Activated T-helper 2 cell treated with anti-CD3 and anti-CD28 coated beads, Interferon-gamma antibody, Interleukin-2, Interleukin-4, amounts not matched to agents 10 μg/mL and 5 μg/mL and 100 μg/mL, durations not matched to agents 14 hours and 24 hours and 36 hours (primary cell): ENCODE measurements at places on chromosomes 7 and 10. TPM values are rescaled to one million over a fixed set of nuclear protein-coding genes. Genes with fewer than 3 reads are reported as not detected.
A peak's percentile ranks its signal among the peaks of the same experiment; 100 is the strongest.

Gene FEZF1
- not detected in 2 replicates for total RNA-seq

DNA sequence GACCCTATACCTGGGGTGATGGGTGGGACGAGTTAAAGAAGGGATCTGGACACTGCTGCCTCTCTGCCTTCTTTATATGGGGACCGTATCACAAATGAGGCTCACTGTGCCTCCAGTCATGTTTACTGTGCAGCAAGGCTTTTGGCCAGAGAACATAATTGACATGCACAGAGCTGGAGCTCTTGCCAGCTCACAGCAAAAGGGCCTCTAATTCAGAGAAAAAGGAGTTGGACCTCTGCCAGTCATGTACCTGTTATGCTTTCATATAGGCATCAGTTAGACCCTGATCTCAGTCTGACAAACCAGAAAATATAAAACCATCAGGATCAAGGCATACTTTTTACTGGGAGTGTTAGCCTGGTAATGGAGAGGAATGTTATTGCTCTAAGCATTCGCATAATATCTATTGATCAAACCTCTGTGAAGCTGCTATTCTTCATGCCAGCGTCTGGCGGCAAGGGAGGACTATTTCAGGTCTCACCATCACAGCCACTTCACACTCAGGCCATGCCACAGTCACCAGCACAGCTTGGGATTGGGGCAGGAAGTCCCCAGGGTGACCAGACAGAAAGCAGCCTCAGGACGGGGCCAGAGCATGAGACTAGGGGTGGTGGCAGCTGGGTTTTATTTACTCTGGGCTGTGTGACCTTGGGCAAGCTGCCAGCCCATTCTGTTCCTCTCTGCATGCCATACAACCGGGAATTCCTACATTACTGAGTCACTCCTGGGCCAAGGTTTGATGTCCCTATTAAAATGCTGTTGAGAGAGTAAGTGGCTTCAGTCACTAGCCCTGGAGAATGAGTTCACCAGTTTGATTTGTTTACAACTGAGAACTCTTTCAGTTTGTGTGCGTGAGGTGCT is 90.1 kb downstream of the NPSR1 start:
- no peak overlapping the region for H3K4me3 ChIP-seq
- no peaks in the 10 kb centered on the region for H3K4me1 ChIP-seq
- no peak overlapping the region for H3K27ac ChIP-seq

GRCh38 chr10:3658766-3659165 is 126.2 kb downstream of the KLF6 start:
- H3K27ac ChIP-seq: no peak overlapping the region
- H3K4me3 ChIP-seq: no peak overlapping the region

DNA sequence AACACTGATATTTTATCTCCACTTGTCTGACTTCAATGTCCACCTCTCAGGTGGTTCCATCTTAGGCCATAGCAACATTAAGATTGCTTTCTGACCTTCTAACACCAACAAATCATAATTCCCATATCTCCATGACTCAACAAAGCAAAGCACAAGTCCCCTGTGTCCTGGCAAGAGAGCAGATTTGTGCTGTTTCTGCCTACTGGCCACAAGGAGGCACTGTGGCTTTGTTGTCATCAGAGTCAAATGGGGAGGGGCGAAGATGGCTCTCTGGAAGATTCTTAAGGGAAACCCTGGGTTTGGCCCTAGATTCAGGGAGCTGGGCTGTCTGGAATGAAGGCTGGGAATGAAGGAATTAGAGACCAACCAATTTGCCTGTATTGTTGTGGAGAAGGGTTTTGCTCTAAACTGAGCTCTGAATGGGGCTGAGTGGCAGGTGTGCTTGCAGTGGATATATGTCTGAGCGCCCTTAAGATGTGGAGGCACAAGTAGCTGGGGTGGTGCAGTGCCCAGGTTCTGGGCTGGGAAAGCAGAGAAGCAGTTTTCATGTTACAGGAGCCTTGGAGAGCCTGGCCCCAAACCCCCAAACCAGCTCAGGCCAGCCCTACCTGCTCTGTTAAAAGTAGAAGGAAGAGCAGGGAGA is 154.8 kb upstream of the PRSS58 start:
- H3K27me3 ChIP-seq: peaks cover 4% of the 10 kb centered on the region
- no peak overlapping the region for H3K4me3 ChIP-seq
- no peak overlapping the region for H3K27ac ChIP-seq
- DNase-seq: no peak

DNA sequence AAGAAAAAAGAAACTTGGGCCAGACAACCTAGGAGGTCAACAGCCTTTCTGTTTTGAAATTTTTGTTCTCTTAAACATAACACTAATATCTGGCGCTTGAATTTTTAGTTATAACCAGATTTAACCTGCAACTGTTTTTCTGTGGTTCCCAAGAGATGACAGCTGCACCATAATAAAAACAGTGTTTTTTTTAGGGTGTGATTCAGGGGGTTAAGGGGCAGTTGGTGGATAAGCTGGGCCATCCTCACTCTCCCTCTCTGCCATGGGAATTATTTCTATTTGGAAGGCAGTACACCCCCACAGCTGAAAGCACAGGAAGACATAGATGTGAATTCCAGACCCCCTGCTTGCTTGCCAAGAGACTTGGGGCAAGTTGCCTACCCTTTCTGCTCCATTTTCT is 20.1 kb upstream of the TM9SF3 start:
- H3K4me3 ChIP-seq: no peak overlapping the region
- no peaks in the 10 kb centered on the region for H3K36me3 ChIP-seq
- H3K4me1 ChIP-seq: peaks cover 1% of the 10 kb centered on the region
- DNase-seq: no peak
- no peak overlapping the region for H3K27ac ChIP-seq

DNA sequence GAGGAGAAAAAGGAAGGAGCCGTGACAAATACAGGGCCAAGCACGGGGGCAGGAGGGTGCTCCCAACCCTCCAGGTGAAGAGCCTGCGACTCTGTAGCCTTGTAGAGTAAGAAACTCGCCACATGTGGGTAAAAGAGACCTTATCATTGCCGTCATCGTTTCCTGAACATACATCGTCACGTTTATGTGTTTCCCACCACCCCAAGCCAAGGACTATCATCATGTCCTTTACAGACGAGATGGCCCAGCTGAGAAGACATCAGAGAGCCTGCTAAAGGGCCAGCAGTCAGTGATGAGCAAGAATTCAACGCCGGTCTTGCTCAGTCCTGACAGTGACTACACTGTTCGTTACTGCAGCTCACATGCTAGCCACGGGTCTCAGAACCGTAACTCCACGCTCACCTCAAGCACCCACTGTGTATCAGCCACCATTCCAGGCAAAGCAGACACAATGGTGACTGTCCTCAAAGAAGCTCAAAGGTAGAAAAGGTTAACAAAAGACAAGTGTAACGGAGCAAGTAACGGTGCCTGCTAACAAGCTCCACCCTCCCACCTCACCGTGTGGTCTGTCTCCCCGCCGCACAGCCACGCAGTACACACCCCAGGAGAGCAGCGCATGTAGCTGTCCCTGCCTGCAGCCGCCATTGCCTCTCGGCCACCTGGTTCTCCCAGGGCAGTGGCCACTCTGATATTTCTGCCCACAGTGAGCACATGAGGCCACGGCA is 147.8 kb downstream of the MAD1L1 start:
- H3K36me3 ChIP-seq: peaks cover 3% of the 10 kb centered on the region
- no peak for DNase-seq
- no peak overlapping the region for H3K27ac ChIP-seq
- no peak overlapping the region for H3K4me3 ChIP-seq

DNA sequence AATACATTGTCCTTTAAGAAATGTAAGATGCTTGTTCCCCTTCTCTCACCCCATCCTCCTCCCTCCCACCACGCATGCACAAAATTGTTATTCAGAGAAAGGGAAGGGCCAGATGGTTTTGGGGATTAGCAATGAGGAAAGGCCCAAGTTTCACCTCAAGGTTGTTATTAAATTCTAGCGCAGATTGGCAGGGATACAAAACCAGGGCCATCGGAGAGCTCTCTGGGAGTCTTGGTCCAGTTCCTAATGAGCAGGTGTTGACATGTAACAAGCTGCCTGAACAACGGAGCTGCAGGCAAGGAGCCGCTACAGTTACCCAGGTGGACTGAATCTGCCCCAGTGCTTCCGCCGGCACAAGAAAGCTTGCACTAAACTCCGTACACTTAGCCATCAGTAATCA is 9.7 kb upstream of the ANK3 start:
- H3K4me3 ChIP-seq: no peak overlapping the region
- H3K4me1 ChIP-seq: peaks cover 8% of the 10 kb centered on the region

Gene LRRC17
- 0.18 TPM in 1 of 2 replicates, not detected in the other for total RNA-seq

GRCh38 chr10:85187047-85187446 is 858.7 kb downstream of the CCSER2 start:
- H3K4me3 ChIP-seq: no peak overlapping the region
- no peaks in the 10 kb centered on the region for H3K36me3 ChIP-seq
- no peak for DNase-seq
- H3K27me3 ChIP-seq: no peaks in the 10 kb centered on the region

Gene TMEM184A
- total RNA-seq: 0.23 TPM in 1 of 2 replicates, not detected in the other

GRCh38 chr7:127525866-127526480 is 59.4 kb downstream of the GCC1 start:
- no peak for DNase-seq
- H3K4me1 ChIP-seq: no peaks in the 10 kb centered on the region
- no peak overlapping the region for H3K27ac ChIP-seq
- peaks cover 27% of the 10 kb centered on the region for H3K27me3 ChIP-seq
- no peak overlapping the region for H3K4me3 ChIP-seq

DNA sequence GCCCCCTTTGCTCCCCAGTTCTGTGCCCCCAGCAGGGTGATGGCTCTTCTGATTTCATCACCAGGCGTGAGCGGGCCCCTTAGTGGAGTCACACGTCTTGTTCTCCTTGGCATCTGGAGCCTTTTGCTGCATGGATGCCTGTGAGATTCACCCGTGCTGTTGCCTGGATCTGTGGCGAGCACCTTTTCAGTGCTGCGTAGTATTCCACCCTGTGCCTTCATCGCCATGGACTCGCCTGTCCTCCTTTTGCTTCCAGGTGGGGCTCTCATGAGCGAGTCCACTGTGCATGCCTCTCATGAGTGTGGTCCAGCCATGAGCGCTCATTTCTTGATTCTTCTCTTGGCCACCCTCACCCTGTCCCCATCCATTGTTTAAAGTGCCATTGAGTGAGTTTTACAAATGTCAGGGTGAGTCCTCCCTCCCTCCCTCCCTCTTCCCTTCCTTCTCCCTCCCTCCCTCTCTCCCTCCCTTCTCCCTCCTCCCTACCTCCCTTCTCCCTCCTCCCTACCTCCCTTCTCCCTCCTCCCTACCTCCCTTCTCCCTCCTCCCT is 44.0 kb downstream of the UNCX start:
- H3K4me1 ChIP-seq: no peaks in the 10 kb centered on the region
- H3K27me3 ChIP-seq: no peaks in the 10 kb centered on the region
- no peaks in the 10 kb centered on the region for H3K36me3 ChIP-seq
- no peak overlapping the region for H3K4me3 ChIP-seq
- H3K27ac ChIP-seq: no peak overlapping the region

Gene TMUB1
- 57.4 and 60.8 TPM in 2 replicates for total RNA-seq

GRCh38 chr10:53109320-53109719 is 336.7 kb upstream of the MBL2 start:
- no peak overlapping the region for H3K4me3 ChIP-seq
- H3K4me1 ChIP-seq: no peaks in the 10 kb centered on the region
- no peaks in the 10 kb centered on the region for H3K27me3 ChIP-seq
- no peak for DNase-seq
- H3K27ac ChIP-seq: no peak overlapping the region

GRCh38 chr10:93816123-93816747 is 58.5 kb downstream of the LGI1 start:
- peaks cover 34% of the 10 kb centered on the region for H3K27me3 ChIP-seq
- H3K4me1 ChIP-seq: peaks cover 3% of the 10 kb centered on the region
- H3K4me3 ChIP-seq: no peak overlapping the region
- no peaks in the 10 kb centered on the region for H3K36me3 ChIP-seq

DNA sequence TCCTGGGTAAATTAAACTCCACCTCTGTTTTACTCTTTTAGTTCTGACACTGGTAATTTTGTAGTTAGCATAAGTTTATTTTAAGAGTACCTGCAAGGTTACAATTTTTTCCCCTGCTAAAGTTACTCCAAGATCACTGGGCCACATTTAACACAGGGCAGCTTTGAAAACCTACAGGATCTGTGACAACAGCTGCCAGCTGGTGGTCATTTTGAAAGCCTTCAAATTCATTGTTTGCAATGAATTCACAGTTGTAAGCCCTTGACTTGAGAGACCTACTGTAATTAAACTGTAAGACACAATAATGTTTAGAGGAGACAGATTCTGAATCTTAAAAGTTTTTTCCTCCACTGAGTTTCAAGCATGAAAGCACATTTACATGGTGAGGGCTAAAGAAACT is 129.6 kb downstream of the CNOT4 start:
- H3K36me3 ChIP-seq: no peaks in the 10 kb centered on the region
- H3K27me3 ChIP-seq: no peaks in the 10 kb centered on the region
- no peak for DNase-seq
- no peak overlapping the region for H3K4me3 ChIP-seq
- no peak overlapping the region for H3K27ac ChIP-seq

DNA sequence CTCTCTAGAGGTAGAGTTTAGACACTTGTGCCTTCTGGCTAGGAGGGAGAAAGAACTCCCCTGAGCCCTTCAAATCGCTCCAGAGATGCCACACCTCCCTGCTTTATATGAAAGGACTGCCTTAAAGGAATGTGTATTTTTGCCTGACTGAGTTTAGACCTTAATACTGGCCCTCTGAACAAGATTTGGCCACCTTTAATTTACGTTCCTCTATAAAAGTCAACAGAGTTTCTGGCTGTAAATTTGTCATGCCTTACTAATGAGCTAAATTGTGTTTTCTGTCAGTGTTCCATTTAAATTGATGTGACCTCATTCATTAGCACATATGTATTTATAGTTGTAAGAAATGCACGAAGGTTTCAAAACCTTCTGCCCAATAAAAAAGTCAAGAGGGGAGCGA is 48.0 kb downstream of the SEMA3C start:
- no peak overlapping the region for H3K27ac ChIP-seq
- H3K4me1 ChIP-seq: no peaks in the 10 kb centered on the region
- H3K4me3 ChIP-seq: no peak overlapping the region
- no peaks in the 10 kb centered on the region for H3K36me3 ChIP-seq
- DNase-seq: no peak

Gene SP8
- total RNA-seq: not detected in 2 replicates

DNA sequence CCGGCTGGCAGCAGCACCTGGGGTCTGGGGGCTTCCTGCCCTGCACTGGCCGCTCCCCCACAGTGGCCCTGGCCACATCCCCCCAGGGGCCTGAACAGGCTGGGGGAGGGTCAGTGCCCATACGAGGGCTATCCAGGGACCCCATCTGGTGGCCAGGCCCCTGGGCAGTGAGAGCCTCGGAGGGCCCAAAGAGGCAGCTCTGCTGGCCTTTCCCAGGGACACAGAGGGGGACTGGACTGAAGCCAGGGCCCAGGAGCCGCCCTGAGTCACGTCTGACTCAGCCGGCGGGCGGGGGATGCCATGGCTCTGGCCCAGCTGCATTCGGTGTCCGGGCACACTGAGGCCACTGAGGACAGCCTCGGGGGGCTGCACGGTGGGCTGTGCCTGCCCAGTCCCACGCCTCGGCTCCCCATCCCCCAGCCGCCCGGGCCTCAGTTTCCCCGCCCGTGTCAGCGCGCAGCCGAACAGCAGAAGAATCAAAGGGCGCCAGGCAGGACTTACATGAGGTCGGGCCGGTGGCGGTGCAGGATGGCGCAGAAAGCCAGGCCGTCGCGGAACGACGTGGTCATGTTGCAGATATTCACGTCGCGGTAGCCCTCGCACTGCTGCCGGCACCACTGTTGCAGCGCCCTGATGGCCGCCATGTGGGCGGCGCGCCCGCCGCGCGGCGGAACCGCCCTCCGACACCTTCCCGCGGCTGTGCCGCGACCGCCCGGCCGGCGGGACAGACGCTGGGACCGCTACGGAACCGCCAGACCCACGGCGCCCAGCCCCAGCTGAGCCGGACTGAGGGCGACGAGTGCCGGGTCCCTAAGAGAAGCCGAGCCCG is at the start of gene MICALL2:
MICALL2 (minus strand) TSS at position 788 of the 829 bp plus-strand sequence; CDS start at position 644, 144 bp downstream.
- no peaks in the 10 kb centered on the region for H3K4me1 ChIP-seq
- peak within 1 kb of the TSS; percentile 77 for H3K4me3 ChIP-seq
- DNase-seq: no peak
